ENCODE measurements at places on chromosomes 1 and 21.

GRCh38 chr1:174791863-174792262 is 207.9 kb upstream of the CACYBP start:
- DNase-seq = no peak

DNA sequence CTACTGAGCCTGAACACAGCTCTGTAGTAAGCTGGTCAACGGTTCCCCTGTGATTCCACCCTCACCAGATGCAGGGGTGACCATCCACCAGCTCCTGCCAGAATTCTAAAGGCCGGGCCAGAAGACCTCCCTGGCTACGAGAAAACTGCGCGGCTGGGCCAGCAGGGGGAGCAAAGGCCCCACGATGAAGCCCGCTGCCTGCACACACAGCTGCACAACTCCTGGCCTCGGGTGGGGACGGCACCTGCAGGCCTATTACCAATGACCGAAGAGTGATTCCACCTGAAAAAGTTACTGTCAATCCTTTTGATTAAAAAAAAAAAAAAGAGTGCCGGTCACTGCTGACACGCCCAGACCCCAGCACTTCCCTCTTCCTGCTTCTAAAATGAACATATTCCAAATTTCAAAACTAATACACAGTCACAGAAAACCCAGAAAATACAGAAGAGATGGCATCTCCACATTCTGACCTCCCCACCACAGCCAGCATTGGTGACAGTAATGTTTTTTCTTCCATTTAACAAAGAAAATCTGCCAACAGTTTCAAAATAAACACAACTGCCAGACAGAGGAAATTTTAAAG is 49.8 kb upstream of the RIPK4 start:
- no peak for DNase-seq

DNA sequence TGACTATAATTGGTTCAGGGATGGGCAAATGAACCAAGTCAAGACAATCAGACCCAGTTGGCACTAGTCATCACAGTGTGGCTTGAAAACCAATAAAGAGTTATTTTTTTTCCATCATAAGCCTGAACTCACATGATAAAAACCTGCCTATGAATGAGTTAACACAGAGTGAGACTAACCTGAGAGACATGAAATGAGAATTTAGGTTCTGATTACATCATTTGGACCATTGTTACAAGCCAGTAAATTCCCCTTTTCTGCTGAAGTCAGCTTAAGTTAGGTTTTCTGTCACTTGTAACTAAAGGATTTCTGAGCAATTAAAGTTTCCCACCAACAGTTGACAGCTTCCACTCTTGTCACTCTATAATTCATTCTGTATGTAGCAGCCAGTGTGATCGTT is 9.6 kb upstream of the RSBN1 start:
- DNase-seq = no peak

- no peak for DNase-seq
Observed at GRCh38 chr21:34801519-34802132, 132.8 kb downstream of the CLIC6 start.

DNA sequence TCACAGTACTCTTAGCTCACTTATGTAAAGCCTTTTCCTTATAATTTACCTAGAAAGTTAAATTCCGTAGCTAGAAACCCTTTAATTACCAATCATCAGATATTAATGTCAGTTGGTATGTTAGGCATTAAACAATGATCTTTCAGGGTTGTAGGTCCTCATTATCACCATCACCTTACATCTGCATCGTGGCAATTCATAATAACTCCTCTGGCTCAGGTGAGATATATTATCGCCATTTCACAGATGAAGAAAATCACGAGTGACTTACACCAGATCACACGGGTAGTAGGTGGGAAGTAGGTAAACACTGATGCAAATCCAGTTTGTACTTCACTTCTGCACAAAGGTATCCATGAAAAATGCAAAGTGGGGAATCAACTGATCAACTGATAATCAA is 639 bp downstream of the NUP133 start:
- DNase-seq = no peak

GRCh38 chr1:8537991-8538390 is 220.1 kb downstream of the SLC45A1 start:
- DNase-seq = no peak

DNA sequence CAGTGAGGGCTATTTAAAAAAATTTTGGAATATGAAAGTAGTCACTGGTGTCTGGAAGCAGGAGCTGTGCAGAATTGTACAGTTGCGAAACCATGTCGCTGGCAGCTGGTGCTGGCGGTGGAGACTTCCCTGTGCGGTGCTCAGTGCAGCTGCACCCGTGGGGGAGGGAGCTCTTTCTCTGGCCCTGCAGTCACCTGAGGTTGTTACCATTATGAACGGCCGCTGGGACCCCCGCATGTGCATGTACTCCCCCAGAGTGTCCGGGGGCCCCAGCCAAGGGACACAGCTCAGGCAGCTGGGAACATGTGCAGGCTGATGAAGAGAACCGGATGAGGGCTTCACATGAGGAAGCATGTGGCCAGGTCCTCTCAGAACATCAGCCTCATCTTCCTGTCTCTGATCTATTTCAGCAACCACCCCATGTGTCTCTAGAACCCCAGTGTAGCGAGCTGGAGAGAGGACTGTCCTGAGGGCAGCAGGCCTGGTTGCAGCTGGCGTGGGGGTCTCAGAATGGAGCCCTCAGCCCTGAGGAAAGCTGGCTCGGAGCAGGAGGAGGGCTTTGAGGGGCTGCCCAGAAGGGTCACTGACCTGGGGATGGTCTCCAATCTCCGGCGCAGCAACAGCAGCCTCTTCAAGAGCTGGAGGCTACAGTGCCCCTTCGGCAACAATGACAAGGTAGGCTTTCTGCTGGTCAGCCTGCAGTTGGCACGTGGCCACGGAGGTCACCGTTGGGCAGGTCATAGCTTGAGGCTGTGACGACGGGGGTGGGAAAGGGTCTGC is at the start of gene TRPM2:
TRPM2 (plus strand) TSS at position 431 of the 780 bp plus-strand sequence; CDS start at position 511, 80 bp downstream.
- no peak for DNase-seq

GRCh38 chr1:201419256-201419655 is 2.3 kb downstream of the TNNI1 start:
- no peak for DNase-seq
